ENCODE measurements at places on chromosomes 12 and 14.

GRCh38 chr12:57262126-57262822 lies 11.3 kb upstream of the STAC3 start:
- no peak for DNase-seq

DNA sequence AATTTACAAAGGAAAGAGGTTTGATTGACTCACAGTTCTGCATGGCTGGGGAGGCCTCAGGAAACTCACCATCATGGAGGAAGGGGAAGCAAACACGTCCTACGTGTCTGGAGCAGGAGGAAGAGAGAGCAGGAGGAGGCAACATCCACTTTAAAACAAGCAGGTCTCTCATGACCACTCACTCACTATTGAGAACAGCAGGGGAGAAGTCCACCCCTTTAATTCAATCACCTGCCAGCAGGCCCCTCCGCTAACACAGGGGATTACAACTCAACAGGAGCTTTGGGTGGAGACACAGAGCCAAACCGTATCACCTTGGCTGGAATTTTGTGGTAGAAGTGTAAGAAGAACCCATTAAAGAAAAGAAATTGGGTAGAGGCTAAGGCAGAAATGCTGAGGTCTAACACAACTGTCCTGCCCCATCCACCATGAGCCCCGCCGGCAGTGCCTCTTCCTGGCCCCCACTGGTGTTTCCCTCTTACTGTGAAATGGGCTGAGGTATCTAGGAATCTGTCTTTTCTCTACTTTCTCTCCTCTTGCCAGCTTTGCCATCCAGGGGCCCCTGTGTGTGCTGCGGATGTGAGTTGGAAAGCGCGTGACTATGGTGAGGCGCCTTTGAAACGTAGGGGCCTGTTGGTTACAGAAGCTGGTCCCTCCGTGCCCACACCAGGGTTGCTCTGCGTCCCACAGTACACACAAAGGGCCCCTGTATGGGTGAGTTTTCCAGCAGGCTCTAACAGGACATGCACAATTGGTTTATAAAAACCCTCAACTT lies 108.0 kb upstream of the TMEM132D start:
- no peak for DNase-seq

- DNase-seq: no peak
Observed at GRCh38 chr12:47881826-47882427, 22.9 kb downstream of the VDR start.

GRCh38 chr12:89470741-89471509 lies 53.7 kb downstream of the GALNT4 start:
- DNase-seq: no peak

- no peak for DNase-seq
Observed at GRCh38 chr12:75155962-75156361, 53.7 kb downstream of the KCNC2 start.

- no peak for DNase-seq
Observed at GRCh38 chr14:88551980-88552431, 2.8 kb downstream of the PTPN21 start.

DNA sequence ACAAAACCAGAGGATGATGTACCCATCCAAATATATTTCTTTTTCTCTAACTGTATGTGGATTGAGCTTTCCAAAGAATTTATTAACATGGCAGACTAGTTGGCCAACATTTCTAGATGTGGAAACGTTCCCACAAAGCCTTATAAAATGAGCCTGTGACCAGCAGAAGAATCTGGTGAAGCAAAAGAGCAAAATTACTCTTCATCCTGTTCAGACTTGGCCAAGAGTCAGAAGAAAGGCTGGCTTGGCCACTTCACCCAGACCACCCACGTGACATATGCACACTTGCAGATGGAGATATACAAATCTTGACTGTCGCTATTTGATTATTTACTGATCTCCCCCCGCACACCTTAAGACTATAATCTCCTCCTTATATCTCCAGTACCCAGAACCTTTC lies 96.7 kb downstream of the NUAK1 start:
- DNase-seq: no peak

- DNase-seq: no peak
Observed at GRCh38 chr12:106978035-106978800, 8.7 kb downstream of the MTERF2 start.

- DNase-seq: no peak
Observed at GRCh38 chr14:47270715-47271114, 404.7 kb downstream of the MDGA2 start.

DNA sequence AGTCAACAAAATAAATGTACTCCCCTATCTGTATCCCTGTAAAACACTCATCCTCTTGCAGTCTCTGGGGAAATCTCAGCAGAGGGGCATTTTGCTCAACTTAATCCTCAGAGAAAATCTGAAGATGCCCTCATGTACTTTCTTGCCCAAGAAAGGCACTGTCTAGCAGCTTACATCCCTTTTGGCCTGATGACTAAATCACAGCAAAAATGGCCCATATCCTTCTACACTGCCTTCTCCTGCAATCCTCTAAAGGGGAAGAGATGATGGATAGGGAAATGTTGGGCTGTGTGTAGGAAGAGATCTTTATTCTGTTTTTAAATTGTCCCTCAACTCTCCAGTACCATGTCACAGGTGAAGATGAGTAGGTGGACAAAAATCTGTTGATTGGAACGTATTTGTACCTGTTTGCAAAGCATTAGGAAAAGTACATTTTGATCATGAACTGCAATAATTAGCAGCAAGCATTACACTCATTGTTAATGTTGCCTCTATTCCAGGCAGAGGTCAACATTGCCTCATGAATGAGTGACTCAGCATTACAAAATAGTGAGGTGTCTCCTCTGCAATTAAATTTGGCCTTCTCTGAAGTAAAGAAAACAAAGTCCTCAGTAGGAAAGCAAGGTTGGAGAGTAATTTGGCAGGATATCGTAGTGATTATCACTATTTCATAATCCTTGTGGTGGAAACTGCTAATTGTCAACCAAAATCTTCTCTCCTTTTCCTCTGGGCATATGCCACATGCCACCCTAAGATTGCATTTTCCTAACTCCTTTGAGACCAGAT lies 172.4 kb upstream of the CAND1 start:
- DNase-seq: no peak

DNA sequence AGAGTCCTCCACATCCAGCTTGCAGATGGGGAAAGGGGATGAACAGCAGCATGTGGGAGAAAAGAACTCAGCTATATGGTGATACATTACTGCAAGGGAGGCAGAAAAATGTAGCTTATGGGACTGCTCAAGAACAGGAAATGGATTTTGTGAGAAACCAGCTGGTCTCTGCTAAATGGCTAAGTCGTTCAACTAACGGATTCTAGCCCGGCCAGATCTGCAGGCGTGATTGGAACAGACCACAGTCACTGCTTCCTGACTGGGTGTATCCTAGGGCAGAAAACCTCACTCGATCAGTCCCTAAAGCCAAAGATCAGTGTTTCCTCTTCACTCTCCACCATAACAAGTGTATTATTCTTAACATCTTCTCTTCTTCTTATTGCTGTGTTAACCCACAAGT lies 8.1 kb upstream of the PTGDR start:
- DNase-seq: no peak

DNA sequence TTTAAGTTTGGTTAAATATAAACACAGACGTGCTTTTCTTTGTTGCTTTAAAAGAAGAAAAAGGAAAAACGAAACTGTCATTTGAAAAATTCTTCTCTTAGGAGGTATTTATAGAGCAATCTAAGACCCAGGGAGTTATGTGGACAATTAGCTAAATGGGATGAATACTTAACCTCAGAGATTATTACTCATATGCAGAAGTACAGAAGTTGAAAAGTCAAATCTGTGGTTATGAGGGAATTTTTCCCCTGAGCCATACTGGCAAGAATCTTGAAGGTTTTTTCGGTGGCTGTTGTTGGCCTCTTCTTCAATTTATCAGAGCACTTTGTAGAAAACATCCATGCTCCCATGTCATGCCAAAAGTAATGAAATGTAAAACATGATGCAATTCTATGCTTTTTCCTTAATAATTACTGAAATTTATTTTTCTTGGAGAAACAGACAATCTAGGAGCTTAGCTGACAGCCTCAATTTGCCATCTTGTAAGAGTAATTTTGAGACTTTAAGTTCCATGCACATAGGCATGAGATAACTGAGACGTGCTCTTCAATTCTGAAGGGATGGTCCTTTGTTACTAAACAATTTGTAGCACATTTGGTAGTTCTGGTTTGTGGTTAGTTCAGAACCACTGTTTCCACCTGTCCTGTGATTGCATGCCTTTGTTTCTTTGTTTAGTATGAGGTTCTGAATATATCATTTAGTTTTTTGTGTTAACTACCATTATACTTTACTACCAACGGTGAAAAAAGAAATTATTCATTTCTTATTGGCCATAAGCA lies 126.6 kb downstream of the BCAT1 start:
- no peak for DNase-seq

DNA sequence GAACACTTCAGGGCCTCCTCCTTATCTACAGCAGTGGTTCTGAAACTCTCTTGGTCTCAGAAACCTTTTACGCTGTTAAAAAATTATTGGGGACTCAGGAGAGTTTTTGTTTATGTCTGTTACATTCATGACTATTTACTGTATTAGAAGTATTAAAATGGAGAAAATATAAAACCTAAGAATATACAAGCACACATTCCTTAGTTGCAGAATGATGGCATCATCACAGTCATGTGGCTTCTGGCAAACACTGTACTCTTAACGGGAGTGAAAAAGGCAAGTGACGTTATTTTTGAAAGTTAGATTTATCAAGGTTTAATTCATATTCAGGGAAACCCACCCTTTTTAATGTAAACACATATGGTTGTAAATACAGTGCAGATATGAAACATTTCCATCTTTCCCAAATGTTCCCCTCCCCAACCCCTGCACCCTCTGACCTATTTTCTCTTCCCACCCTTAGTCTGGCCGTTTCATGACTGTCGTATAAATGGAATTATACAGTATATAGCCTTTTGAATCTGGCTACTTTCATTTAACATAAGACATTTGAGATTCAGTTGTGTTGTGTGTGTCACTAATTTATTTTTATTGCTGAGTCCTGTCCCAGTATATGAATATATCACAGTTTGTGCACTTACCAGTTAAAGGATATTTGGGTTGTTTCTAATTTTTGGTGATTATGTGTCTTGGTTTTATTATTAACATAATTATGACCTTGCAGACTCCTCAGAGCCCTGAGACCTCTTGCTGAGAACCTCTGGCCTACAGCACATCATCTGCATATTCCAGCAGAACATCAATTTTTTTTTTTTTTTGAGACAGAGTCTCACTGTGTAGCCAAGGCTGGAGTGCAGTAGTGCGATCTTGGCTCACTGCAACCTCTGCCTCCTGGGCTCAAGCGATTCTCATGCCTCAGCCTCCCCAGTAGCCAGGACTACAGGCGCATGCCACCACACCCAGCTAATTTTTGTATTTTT lies 457.0 kb downstream of the PCNX1 start:
- DNase-seq: no peak

GRCh38 chr14:103653805-103654204 lies 24.8 kb downstream of the KLC1 start:
- no peak for DNase-seq

GRCh38 chr12:122473543-122474323 lies 27.0 kb downstream of the ZCCHC8 start:
- no peak for DNase-seq

- no peak for DNase-seq
Observed at GRCh38 chr12:130526813-130527212, 189.1 kb downstream of the PIWIL1 start.

DNA sequence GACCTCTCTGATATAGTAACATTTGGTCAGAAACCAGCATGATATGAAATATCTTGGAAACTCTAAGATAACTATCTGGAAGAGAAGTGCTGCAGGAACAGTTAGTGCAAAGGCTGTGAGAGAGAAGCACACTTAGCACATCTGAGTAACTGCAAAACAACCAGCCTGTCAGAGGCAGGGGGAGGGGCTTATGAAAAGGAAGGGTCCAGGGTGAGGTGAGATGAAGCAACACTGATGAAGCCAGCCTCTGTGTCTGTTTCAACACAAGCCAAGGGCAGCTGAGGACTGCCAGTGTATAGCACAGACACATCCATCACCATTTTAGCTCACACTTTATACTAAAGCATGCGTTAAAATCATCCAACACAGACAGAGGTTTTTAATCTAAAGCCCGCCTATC lies 37.4 kb upstream of the OVCH1 start:
- no peak for DNase-seq

Measured in activated CD8-positive, alpha-beta memory T cell treated with anti-CD3 and anti-CD28 coated beads, Interleukin-2, amount 50 U/mL, for 4 hours (primary cell).